Endodermal cell (in vitro differentiated cells): ENCODE measurements at places on chromosomes 16 and 17. TPM values are rescaled to one million over a fixed set of nuclear protein-coding genes. Genes with fewer than 3 reads are reported as not detected.

Gene HES7
- 0.97 to 18.1 TPM (median 2.2 TPM) in 3 replicates for total RNA-seq

Gene ODAD4
- total RNA-seq, result 3.5 and 3.9 TPM in 2 replicates

DNA sequence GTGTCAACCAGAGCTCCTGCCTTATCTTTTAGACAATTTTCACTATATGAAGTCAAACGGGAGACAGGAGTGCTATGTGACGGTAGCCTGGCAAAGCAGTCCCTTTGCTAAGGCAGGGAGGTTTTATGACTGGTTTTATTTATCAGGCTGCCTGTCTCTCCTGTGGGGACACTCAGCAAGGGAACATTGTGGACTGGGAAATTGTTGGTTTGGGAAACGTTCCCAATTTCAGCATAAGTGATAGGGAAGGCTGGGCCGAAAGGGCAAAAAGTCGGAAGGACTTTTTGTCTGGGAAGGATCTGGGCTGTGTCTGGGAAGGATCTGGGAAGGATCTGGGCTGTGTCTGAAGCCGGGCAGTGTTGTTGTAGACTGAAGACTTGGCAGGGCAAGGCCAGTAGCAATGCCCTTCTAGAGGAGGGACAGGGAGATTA lies 211.2 kb downstream of the PARN start:
- no peaks in the 10 kb centered on the region for H3K36me3 ChIP-seq
- DNase-seq, result no peak
- H3K4me3 ChIP-seq, result no peak overlapping the region

- no peaks in the 10 kb centered on the region for H3K4me1 ChIP-seq
- H3K27ac ChIP-seq, result peak overlapping the region; percentile 91
- no peak for DNase-seq
- H3K36me3 ChIP-seq, result no peaks in the 10 kb centered on the region
- no peaks in the 10 kb centered on the region for H3K27me3 ChIP-seq
Measured at GRCh38 chr16:26070302-26071100, 378.7 kb downstream of the HS3ST4 start.

- no peak overlapping the region for H3K27ac ChIP-seq
- no peak for DNase-seq
- H3K36me3 ChIP-seq, result no peaks in the 10 kb centered on the region
- no peaks in the 10 kb centered on the region for H3K27me3 ChIP-seq
- no peak overlapping the region for H3K4me3 ChIP-seq
Measured at GRCh38 chr16:12544477-12545296, 259.0 kb downstream of the CPPED1 start.

DNA sequence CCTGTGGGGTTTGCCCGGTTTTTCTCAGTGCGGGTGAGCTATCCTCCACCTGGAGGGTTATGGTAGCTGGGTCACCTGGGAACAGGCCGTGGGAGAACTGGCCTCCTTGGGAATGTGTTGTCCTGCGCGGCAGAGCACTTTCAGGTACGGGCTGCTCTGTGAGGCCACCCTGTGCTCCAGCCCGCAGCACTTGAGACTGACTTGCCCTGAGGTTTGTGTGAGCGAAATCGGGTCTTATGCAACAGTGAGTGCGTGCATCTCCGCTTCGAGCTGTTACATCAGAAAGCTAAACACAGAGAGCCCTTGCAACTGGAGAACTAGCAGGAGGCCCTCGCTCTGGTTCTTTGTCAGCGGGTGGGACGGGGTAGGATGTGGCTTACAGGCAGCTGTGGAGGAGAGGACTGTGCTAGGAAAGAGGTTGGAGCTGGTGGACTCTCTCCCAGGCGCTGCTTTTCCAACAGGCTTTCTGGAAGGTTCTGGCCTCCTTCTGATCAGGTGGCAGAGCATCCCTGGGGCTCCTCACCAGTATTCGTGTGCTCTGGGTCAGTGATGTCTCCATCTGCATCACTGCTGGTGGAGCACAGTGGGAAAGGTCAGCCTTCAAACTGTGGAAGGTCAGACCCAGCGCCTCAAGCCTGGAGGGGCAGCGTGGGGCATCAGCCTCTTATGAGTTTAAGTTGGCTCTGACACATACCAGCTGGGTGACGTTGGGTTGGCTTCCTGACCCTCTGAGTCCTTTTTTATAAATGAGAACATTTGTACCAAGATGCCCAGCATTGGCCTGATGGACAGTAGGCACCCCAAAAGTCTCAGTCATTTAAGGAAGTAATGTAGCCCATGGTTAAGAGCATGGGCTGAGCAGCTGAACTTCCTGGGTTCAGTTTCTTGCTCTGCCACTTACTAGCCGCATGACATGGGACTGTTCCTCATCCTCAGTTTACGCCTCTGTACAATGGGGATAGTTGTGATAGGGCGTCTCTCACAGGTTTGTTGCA lies 76.3 kb downstream of the KSR1 start:
- no peak overlapping the region for H3K4me3 ChIP-seq
- H3K36me3 ChIP-seq, result no peaks in the 10 kb centered on the region
